GM06990 (cell line): ENCODE measurements at places on chromosomes 12 and 14.
A peak's percentile ranks its signal among the peaks of the same experiment; 100 is the strongest.

DNA sequence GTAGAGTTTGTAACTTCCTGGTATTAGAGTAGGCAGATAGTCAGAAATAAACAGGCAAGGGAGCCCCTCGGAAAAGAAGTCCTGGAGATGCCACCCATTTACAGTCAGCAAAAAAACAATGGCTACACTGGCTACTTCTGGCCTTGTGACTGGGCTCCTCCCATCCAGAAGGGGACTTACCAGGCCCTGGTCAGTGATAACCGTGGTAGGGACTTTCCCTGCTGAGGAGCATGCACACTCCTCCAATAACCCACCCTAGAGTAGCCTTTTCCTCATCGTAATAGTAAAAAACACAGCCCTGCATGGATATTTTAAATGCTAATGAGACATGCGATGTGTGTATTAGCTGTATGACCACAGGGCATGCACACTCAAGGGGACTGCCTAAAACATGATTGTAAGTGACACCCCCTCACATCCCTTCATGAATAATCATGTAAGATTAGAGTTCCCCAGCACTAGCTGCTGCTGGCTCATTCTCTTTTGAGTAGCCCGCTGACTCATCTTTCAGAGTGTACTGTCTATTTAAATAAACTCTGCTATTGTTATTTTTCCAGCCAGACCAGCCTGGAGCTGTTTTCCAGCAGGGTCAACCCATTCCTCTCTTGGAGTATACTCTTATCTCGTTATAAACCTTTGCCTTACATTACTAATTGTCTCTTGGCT, 413.8 kb upstream of the TMTC1 start:
- DNase-seq = no peak

GRCh38 chr12:508145-508544, 48.4 kb downstream of the B4GALNT3 start:
- no peak for DNase-seq

- no peak for DNase-seq
Measured at GRCh38 chr14:51548187-51548586, 103.5 kb upstream of the FRMD6 start.

DNA sequence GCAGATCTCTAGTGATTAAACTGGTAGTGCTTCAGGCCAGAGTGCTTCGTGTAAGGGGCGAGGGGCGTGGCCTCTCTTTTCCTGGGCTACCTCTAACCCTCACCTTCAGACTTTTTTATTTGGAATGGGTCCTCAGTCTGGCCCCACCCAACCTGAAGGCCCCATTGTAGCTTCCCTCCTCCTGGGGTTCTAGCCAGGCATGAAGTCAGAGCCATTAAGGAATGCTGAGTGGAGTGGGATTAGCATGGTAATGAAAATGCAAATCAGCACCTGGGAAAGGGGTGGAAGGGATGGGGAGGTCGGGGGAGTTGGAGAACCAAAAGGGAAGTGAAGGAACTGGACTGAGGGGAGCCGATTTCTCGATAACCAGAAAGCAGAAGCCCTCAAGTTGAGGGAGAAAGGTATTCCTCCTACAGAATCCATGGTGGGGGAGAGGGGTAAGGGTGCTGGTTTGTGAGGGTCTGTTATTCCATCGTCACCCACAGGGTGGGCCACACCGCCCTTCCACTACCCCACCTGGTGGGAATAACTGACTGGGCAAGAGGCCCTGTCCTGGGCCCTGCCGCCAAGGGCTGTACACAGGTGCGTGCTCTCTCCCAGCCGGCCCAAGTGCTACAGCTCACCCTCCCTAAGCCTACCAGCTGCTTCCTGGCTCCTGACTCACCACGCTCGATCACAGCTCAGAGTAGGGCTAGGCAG, 14.1 kb downstream of the ZFHX2 start:
- no peak for DNase-seq

- no peak for DNase-seq
Measured at GRCh38 chr12:57452937-57453509, 2.1 kb upstream of the INHBE start.

- peak; percentile 40 for DNase-seq
Measured at GRCh38 chr14:74955229-74956026, at the start of gene PGF. PGF (minus strand) TSS chr14:74955597; CDS start chr14:74955242, 355 bp downstream.

- no peak for DNase-seq
Measured at GRCh38 chr14:22018890-22019289, 345.3 kb upstream of the OR4E1 start.

- DNase-seq = no peak
Measured at GRCh38 chr12:39431797-39432196, 11.1 kb downstream of the KIF21A start.

- DNase-seq = no peak
Measured at GRCh38 chr12:87943762-87944161, 85.4 kb downstream of the C12orf50 start.
